ENCODE measurements at places on chromosomes 1 and 21.

DNA sequence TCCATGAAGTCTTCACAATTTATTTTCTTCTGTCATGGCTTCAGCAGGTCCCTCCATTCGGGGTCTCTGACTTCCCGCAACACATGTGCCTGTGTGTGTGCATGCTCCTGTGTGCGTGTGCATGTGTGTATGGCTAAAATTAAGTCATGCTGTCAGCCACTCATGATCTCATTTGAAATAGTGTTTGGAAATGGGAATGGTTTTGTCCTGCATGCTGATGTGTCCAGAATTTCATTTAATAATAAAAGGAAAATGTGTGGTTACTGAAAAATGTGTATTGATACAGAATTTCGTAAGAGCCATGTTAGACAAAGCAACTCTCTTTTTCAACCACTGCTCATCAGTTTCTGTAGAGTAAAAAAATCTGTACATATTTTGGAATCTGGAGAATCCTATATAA is 123.8 kb upstream of the PRDX6 start:
- no peaks in the 10 kb centered on the region for H3K27me3 ChIP-seq
- H3K4me1 ChIP-seq, result no peaks in the 10 kb centered on the region
- H3K36me3 ChIP-seq, result no peaks in the 10 kb centered on the region
- no peak overlapping the region for H3K4me3 ChIP-seq
- DNase-seq, result no peak
- no peak overlapping the region for H3K27ac ChIP-seq

GRCh38 chr21:33762803-33763581 is 120.7 kb downstream of the ITSN1 start:
- peak overlapping the region; percentile 75 for H3K27ac ChIP-seq
- H3K27me3 ChIP-seq, result no peaks in the 10 kb centered on the region
- H3K4me3 ChIP-seq, result no peak overlapping the region
- H3K4me1 ChIP-seq, result peaks cover 12% of the 10 kb centered on the region

DNA sequence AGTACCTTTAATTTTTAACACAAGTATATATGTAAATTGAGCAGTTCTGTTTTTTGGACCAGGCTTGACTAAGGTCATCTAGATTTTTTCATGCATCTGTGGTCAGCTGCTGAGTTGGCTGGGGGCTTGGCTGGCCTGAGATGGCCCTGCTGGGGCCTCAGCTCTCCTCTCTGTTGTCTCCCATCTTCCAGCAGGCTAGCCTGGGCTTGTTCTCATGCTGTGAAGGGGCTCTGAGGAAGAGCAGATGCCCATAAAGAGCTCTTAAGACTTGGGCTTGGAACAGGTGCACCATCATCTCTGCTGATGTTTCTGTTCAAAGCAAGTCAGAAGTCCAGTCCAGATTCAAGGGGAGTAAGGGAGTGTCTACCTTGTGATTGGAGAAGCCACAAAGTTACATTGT is 51.2 kb upstream of the TNR start:
- no peaks in the 10 kb centered on the region for H3K27me3 ChIP-seq
- H3K4me1 ChIP-seq, result no peaks in the 10 kb centered on the region
- H3K4me3 ChIP-seq, result no peak overlapping the region
- H3K36me3 ChIP-seq, result no peaks in the 10 kb centered on the region
- H3K27ac ChIP-seq, result no peak overlapping the region
- DNase-seq, result no peak

GRCh38 chr1:182056601-182057366 is 4.7 kb downstream of the ZNF648 start:
- peaks cover 9% of the 10 kb centered on the region for H3K27me3 ChIP-seq
- H3K36me3 ChIP-seq, result no peaks in the 10 kb centered on the region
- no peak overlapping the region for H3K27ac ChIP-seq
- no peak overlapping the region for H3K4me3 ChIP-seq
- H3K4me1 ChIP-seq, result no peaks in the 10 kb centered on the region

GRCh38 chr21:42413500-42413899 is 9.8 kb downstream of the UBASH3A start:
- no peak overlapping the region for H3K27ac ChIP-seq
- no peak for DNase-seq
- no peaks in the 10 kb centered on the region for H3K36me3 ChIP-seq

DNA sequence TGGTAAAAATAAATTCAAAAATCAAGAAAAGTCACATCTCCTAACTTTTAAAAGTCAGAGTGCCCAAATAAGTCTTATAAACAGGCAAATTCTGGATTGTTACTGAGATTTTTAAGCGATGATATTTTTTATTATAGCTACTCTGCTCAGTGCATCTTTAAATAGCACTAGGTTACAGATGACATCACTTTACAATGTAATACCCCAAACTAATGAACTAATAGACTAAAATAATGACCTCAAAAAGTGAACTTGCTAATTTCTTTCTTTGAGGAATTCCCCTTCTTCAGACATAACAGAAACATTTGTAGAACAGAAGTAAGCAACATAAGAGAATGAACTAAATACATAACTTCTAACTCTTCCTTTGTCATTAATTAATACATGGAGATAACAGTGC is 33.0 kb upstream of the ACTA1 start:
- H3K27me3 ChIP-seq, result no peaks in the 10 kb centered on the region
- H3K27ac ChIP-seq, result no peak overlapping the region
- peaks cover 77% of the 10 kb centered on the region for H3K36me3 ChIP-seq
- no peaks in the 10 kb centered on the region for H3K4me1 ChIP-seq

DNA sequence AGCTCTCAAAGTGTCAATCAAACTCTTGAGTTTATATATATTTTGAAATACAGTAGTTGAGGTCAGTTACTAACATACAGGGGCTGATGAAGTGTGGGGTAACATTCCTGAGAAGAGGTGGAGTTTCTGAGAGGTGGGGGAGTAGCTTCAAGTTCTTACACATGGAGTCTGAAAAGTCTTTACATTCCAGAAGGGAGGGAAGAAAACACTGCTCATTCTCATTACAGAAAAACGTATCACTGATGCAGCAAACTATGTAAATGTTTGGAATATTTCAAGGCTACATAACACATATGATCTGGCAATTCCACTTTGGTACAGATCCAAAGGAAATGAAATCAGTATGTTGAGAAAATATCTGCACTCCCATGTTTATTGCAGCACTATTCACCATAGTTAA is 1065.8 kb upstream of the B3GALT2 start:
- no peaks in the 10 kb centered on the region for H3K36me3 ChIP-seq
- no peak overlapping the region for H3K27ac ChIP-seq
- no peak overlapping the region for H3K4me3 ChIP-seq
- DNase-seq, result no peak
- H3K4me1 ChIP-seq, result no peaks in the 10 kb centered on the region

DNA sequence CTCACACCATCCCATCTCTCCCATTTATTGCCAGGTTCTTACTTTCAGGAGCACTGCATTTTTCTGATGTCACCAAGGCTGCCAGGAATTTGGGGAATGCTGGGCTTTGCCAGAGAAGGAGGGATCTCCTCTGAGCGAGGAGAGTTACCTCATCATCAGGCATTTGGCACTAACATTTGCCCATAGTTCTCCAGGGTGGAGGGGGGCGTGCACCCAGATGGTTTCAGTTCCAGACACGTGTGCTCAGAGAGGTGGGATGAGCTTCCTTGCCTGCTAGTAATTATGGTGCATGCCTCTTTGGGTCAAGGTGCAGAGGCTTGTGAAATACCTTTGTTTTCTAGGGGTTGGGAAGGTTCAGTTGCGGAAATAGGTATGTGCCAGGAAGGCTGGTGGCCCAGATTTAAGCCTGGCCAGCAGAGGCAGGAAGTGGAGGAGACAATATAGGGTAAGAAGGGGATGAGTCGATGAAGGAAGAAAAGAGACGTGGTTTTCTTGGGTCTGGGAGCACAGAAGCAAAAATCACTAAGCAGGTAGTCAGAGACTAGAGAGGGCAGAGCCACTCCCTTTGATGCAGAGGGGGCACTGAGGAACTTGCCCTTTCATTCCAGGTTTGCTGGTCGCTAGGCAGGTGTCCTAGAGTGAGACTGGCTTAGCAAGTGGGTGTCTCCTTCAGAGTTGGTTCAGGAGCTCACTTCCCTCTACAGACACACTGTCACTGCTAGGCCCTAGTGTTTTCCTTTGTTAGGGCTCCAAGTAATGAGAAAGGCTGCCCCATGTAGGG is 7.2 kb downstream of the TUFT1 start:
- H3K4me3 ChIP-seq, result no peak overlapping the region
- peak; percentile 70 for DNase-seq
- peak overlapping the region; percentile 46 for H3K27ac ChIP-seq
- H3K4me1 ChIP-seq, result peaks cover 12% of the 10 kb centered on the region

DNA sequence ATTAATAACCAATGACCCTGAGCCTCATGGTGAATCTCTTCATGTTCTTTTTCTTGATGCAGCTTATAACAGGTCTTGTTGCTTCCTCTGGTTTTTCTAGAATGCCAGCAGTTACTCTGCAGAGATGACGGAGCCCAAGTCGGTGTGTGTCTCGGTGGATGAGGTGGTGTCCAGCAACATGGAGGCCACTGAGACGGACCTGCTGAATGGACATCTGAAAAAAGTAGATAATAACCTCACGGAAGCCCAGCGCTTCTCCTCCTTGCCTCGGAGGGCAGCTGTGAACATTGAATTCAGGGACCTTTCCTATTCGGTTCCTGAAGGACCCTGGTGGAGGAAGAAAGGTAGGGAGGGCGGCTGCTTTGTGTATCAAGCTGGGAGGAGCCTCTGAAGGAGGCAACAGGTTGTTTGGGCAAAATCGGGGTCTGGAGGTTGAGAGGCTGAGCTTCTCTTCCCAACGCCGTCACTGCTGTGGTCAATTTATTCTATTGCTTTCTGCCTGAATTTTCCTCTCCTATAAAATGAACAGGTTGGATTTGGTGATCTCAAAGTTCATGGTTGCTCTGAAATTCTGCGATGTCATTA is 6.7 kb downstream of the ABCG1 start:
- DNase-seq, result peak; percentile 43
- peaks cover 55% of the 10 kb centered on the region for H3K4me1 ChIP-seq
- no peak overlapping the region for H3K27ac ChIP-seq
- H3K27me3 ChIP-seq, result no peaks in the 10 kb centered on the region
- no peaks in the 10 kb centered on the region for H3K36me3 ChIP-seq
- no peak overlapping the region for H3K4me3 ChIP-seq

DNA sequence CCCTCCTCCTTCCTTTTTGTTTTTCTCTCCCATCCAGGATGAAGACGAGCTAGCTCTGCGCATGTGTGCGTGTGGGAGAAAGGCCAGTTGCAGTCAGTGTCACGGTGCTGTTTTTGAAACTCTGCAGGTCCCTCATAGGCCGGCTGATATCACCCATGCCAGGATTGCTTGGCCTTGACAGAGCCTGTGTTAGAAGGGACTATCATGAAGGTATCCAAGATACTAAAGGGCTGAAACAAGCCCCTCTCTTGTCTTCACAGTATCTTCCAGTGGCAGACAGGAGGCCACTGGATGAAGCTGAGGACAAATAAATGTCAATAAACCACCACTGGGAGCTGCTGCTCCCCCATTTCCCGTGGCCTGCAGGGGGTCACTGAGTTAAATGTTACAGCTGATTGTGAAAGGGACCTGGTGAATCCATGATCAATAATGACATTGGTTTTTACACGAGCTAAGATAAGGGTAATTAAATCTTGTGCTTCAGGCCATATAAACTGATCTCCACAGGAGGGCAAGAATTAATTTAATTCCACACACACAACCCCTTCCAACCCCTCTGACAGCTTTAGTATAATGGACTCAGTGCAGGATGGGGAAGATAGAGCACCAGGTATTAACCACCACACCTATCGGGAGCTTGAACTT is 64.6 kb upstream of the TARBP1 start:
- no peak overlapping the region for H3K4me3 ChIP-seq
- H3K27me3 ChIP-seq, result no peaks in the 10 kb centered on the region
- peak; percentile 68 for DNase-seq
- H3K27ac ChIP-seq, result peak overlapping the region; percentile 93

- H3K27ac ChIP-seq, result peak overlapping the region; percentile 54
- H3K4me3 ChIP-seq, result no peak overlapping the region
- no peaks in the 10 kb centered on the region for H3K36me3 ChIP-seq
- DNase-seq, result no peak
- H3K4me1 ChIP-seq, result no peaks in the 10 kb centered on the region
Measured at GRCh38 chr1:162004441-162004950, 19.2 kb downstream of the OLFML2B start.

GRCh38 chr1:150213170-150214098 is 22.5 kb downstream of the ANP32E start:
- peak overlapping the region; percentile 71 for H3K27ac ChIP-seq
- peak overlapping the region; percentile 59 for H3K4me3 ChIP-seq
- no peaks in the 10 kb centered on the region for H3K27me3 ChIP-seq
- peak; percentile 98 for DNase-seq
